Fibroblast of gingiva (primary cell): ENCODE measurements at places on chromosomes 4 and X.

- DNase-seq = no peak
Measured at GRCh38 chr4:171142639-171143038, 670.6 kb upstream of the GALNTL6 start.

DNA sequence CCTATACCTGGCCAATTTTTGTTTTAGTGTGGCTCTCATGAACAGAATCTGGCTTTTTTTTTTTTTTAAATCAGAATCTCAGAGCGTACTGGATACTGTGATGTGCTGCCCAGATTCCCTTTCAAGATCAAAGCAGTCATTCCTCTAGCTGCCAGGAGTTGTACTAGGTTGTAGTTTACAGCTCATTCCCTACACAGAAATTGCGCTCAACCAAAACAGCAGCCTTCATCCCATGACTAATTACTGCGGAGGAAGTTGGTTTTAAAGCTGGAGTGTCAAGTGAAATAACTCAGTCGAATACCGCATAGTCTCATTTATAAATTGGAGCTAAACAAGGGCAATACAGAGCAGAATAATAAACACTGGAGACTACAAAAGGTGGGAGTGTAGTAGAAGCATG lies 12.2 kb upstream of the TMPRSS11B start:
- no peak for DNase-seq

DNA sequence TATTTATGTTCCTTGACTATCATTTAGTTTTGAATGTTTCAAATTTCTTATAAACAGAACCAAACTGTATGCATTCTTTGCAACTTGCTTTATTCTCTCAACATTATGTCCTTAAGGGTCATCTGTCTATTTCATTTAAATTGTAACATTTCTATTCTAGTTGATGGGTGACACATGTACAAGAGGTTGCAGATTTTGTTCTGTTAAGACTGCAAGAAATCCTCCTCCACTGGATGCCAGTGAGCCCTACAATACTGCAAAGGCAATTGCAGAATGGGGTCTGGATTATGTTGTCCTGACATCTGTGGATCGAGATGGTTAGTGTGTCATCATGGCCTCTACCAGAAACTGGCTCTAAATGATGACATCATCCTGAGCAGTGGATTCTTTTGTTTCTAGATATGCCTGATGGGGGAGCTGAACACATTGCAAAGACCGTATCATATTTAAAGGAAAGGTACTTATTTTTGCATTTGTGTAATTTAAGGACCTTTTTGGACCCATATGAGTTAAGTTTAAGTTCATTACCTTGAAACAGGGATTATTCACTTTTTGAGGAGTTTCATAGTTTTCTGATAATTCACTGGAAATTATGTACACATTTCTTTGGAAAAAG lies 6.1 kb downstream of the LIAS start:
- DNase-seq = peak; percentile 59

- DNase-seq = no peak
Measured at GRCh38 chr4:124144238-124144654, 568.3 kb downstream of the ANKRD50 start.

DNA sequence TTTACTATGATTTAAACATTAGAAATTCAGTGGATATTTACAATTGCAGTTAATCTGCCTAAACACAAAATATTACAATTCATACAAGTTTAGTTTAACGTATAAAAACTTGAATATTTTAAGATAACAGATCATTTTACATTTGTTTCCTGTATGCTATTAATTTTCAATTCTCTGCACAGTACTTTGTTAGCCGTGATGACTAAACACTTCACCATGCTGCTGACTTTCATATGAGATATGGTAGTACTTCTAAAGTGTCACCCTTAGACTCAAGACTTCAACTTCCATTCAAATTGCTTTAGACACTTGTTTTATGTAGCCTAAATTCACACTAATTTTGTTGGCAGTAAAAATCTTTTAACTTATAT lies 1646.4 kb upstream of the ADGRL3 start:
- peak; percentile 14 for DNase-seq

- no peak for DNase-seq
Measured at GRCh38 chr4:73855406-73855805, 2.3 kb downstream of the PF4V1 start.

- peak; percentile 52 for DNase-seq
Measured at GRCh38 chr4:26860922-26861433, 337 bp downstream of the STIM2 start.

DNA sequence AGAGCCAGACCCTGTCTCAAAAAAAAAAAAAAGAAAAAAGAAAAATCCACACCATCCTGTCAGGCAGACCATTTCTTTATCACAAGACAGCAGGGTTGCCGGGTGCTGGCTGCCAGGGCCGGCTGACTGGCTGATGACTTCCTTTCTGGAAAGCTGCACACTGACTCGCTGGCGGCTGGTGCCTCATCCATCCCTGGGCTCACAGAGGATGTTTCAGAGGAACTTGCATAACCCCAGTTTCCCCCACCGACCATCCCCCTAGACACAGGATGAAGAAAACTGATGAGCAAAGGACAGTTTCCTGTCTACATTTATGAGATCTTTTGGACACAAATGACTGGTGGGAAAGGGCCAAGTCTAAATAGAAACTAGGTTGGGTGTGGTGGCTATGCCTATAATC lies 14.1 kb downstream of the HPSE start:
- peak; percentile 13 for DNase-seq

DNA sequence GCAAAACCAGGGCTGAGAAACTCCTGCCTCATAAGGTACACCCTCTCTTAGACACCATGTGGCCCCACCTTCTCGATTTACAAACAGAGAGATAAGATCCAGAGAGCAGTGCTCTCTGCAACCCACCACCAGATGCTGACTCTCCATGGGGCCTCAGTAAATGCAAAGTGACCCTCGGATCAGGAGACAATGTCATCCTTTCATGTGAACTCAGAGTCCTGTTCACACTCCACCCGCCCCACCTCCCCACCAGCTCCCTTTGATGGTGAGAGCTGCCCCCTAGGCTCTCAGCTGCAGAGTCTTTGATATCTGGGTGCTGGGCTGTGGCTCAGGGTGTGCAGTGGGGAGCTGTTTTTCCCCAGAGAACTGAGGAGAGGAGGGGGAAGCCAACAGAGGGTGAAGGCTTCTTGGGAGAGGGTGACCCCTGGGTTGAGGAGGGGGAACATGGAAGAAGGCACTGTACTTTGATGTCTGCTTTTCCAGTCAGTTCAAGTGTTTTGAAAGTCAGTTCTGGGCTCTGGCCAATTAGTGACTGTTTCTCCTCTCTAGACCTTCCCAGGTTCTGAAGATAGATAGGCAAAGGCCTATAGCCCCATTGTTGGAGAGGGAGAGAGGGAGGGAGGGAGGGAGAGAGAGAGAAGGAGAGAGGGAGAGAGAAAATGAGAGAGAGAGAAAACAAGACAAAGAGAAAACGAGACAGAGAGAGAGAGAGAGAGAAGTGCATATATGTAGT lies 88.2 kb downstream of the SCD5 start:
- DNase-seq = no peak

DNA sequence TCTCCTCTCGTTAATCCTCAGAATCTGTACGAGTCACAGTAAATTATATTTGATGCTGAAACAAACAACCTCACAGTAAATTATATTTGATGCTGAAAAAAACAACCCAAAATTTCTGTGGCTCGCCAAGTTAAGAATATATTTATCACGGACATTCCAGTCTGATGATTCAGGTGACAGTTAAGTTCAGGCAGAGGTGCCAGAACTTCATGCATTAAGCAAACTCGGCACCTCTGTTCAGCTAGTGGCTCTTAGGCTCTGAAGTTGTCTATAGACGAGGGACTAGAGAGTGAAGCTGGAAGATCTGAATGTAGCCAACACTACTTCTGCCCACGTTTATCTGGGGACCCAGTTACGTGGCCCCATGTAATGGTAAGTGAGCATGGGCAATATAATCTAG lies 132.2 kb upstream of the AGA start:
- DNase-seq = no peak

DNA sequence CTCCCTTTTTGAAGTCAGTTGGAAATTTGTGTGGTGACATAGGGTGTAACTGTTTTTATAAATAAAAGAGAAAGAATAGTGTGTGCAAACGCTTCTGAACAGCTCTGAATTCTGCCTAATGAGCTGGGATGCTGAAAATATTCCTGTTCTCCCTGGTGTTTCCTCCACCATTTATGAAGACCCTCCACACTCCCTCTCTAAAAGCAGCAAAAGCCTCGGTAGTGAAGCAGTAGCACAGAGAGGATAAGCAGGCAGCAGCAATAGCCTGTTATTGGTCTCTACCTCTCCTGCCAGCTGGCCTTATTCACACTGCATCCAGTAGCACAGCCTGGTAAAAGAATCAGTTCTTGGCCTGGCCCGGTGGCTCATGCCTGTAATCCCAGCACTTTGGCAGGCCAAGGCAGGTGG lies 406.1 kb downstream of the IQCM start:
- peak; percentile 25 for DNase-seq

DNA sequence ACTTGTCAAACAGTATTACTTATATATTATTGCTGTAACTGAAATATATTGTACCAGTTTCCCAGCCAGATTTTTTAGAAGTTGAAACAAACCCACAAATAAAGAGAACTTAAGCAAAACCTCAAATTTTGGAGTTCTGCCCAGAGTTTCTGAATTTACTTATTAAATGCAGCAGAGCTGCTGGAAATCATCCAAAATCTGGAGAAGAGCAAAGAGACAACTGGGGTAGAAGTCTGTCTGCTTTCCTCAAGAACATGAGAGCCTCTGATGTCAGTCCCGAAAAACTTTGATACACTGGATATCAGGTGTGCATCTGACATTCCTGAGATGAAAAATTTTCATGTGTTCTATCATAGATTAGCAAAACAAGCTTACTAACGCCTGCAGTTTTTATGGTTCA lies 325.9 kb downstream of the NR3C2 start:
- DNase-seq = peak; percentile 92

DNA sequence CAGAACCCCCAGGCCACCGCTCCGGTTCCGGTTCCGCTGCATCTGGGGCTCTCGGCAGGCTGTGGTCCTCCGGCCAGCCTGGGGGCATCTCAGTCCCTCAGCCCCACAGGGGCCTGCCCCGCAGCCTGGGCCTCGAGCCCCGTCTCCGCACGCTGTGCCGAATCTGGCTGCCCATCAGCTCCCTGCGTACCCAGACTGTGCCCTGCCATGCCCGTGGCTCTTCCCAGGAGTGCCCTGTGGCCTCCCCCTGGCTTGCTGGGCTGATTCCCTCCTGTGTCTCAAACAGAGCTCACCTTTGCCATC lies 830 bp upstream of the MSANTD1 start:
- DNase-seq = no peak

- no peak for DNase-seq
Measured at GRCh38 chr4:78446619-78447018, 105.0 kb upstream of the ANXA3 start.

- peak; percentile 70 for DNase-seq
Measured at GRCh38 chr4:77579406-77580076, 26.1 kb upstream of the CXCL13 start.

- peak; percentile 57 for DNase-seq
Measured at GRCh38 chr4:138405934-138406567, 163.9 kb upstream of the SLC7A11 start.

GRCh38 chrX:153970357-153971123 lies 1.1 kb downstream of the HCFC1 start:
- peak; percentile 91 for DNase-seq

DNA sequence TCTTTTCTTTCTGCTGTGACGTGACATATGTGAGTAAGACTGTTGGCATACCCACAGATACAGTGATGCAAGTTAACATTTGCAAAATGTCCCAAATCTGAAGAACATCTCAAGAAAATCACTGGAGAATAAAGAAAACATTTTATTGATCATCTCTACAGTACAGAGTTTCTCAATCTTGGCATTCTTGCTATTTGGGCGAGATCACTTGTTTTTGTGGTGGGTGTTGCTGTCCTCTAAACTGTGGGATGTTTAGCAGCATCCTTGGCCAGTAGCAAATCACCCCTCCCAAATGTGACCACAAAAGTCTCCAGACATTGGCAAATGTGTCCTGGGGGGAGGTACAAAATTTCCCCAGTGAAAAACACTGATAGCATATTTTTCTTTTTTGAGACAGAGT lies 28.8 kb downstream of the AMELX start:
- DNase-seq = peak; percentile 11

DNA sequence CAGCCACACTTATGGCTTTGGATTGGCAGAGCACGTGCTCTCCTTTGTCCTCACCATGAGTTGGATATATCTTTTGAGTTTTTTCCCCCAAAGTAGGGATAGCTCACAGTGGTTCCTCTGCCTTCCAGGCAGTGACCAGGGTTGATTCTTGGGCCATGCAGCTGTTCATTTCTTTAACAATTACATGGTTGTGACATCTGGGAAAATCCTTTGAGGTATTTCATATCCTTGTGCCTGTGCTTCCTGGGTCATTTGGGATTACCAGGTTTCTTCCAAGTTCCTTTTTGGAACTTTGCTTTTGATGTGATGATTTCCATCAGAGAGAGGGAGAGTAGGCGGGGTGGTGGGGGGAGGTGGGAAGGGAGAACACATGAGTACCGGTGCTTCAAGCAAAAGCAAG lies 15.6 kb downstream of the BCORL1 start:
- no peak for DNase-seq

DNA sequence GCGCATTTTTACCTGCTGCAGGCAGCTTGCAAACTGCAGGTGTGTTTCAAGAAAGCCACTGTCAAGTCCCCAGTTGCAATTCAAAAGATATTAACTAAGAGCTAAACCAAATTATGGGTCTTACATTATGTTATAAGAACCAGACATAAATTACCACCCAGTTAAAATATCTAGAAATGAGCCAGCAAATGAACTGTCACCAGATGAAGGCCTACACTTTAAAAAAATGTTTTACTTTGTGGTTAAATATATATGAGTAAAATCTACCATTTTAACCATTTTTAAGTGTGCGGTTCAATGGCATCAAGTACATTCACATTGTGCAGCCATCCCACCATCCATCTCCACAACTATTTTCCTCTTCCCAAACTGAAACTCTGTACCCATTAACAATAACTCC lies 32.0 kb upstream of the TMEM131L start:
- DNase-seq = no peak

- no peak for DNase-seq
Measured at GRCh38 chrX:113370006-113370405, 529.4 kb upstream of the AMOT start.

GRCh38 chr4:15479913-15480185 lies 10.2 kb downstream of the CC2D2A start:
- DNase-seq = peak; percentile 79

DNA sequence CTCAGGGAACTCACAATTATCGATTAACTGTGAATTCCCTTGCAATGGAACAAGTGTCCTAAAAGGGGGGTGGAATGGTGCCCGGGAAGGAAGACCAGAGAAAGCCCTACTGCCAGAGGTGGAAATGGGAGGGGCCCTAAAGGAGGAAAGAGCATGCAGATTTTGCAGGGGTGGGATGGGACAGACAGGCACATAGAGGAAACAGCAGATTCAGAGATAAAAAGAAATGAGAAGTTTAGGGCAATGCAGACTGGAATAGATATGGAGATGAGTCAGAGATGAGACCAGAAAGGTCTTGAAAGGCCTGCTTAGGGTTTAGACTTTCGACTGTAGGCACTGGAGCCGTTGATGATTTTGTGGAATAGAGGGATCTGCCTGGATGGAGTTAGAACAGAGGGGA lies 57.4 kb upstream of the PITX2 start:
- no peak for DNase-seq

DNA sequence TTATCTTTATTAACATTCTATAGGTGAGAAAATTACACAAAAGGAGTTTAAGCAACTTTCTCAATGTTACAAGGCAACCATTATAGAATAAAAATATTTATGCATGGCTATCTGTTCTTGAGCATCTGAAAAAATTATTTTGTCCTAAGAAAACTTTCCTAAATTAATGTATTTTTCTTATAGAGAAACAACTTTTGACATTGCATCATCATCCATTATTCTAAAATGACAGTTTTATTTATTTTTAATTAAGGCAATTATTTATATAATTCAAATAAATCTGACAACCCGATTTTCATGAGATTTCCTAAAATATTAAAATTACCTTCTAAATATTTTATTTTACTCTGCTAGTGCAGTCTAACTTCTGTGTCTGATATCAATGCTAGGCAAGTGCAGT lies 4.8 kb downstream of the BTC start:
- no peak for DNase-seq
